ENCODE measurements at places on chromosomes 2 and 18.
A peak's percentile ranks its signal among the peaks of the same experiment; 100 is the strongest.

GRCh38 chr2:157107877-157108276, 149.6 kb upstream of the GALNT5 start:
- peak; percentile 71 for DNase-seq

DNA sequence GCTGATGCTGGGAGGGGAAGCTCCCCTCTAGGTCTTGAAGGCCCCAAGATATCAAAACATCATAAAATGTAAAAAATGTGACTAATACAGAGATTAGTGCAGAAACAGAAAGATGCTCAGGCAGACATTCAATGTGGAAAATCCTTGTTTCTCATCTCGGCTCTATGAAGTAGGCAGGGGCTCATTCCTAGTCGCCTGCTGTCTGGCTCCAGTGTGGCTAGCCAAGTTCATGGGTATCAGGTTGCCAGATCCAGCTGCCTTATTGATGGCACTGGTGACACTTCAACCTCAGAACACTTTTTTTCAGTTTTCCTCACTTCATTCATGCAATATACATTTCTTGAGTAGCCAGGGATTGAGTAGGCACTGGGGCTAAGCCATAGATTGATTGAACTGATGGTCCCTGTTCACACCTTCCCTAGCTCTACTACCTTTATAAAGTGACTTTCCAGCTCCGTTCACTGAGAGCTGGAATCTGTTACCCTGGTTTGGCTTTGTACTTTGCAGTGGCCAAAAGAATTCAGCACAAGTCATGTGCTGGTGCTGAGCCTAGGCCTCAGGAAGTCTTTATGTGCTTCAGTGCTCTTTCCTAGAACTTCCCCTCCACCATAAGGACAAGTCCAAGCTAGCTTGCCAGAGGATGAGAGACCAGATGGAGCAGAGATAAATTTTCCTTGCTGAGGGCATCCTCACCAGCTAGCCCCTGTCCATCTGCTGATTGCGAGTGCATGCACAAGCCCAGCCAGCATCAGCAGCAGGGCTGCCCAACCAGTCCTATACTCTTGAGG, 373.6 kb upstream of the ST6GAL2 start:
- DNase-seq: no peak

DNA sequence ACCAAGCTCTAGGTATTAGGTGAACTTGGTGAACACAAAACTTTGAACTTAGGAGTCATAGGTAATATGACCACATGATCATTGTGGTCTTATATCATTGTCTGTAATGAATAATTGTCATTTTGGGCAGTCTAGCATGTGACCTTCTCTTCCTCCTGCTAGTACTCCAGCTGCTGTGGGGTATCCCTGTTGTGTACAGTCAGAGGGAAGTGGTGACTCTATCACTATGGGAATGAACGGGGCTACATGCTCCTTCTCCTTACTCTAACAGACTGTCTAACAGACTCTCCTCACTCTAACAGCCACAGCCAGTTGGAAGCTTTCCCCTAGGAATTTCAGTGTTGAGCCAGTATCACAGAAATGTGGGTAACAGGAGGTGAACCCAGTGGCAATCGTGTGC, 68.2 kb upstream of the NEDD4L start:
- no peak for DNase-seq

DNA sequence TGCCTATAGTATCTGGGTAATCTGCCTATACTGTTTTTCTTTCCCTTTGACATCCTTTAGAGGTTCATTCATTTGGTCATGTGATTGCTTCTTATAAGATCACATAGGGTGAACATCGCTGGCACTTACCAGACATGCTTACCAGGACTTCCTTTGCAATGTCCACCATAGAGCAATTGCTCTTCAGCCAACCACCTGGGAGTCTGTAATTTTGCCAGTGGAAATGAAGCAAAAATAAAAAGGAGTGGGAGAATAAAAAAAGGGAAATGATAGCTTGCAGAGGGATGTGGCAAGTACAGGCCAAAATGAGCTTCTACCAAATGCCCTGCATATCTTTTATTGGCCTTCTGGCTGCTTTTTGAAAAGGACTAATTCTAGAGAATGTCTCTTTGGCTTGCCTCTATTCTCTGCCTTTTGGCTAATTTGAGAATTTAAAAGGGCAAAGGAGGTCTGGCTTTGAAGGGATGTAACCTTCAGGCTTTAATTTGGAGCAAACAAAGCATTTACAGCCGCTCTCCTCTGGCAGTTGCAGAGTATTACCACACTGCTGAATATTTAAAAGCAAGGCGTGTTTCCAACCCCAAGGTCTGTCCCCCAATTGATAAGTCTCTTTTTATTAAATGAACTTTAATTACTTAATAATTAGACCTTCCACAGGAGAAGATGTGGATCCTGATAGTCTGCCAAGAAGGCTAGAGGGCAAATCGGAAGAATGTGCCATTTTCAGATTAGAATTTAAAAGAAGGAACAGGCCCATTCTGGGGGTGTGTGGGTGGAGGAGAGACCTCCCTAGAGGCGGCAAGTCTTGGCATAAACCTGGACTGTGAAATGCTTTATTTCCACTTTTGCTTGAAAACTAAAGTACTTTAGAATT, 557.9 kb downstream of the DCC start:
- DNase-seq: no peak

DNA sequence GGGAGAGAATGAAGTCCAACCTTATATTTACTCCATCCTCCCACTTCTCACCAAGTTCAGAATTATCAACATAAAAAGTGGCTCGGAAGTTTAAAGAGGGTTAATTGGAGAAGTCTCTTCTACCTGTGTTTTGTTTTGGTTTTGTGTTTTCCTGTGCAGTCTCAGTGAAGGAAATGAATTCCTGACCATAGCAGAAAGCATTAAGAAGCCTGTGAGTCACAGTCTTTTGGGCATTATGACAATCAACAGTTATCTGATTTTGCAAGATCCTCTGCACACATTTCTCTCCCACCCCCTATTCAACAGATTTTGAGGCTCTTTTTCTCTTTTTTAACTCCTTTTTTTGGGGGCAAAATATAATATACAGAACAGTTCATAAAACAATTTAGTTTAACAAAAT, 8.6 kb upstream of the RPL37A start:
- peak; percentile 77 for DNase-seq

GRCh38 chr2:210157526-210157925, 13.7 kb downstream of the KANSL1L start:
- DNase-seq: no peak

DNA sequence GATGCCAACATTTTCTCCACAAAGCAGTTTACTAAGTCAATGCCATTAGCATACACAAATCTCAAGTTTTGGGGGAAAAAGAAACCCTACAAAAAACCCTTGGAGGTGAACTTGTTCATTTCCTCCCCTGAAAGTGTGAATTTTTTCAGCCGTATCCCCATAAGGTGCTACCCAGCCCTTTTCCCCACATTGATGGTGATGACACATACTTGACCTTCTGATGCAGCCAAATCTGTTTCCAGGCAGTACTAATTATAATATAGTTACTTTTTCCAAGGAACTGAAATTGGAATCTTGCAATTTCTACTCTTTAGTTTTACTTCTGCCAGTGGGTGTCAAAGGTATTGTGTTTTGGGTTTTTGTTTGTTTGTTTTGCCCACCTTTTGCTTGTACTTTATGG, 474.5 kb downstream of the TGIF1 start:
- DNase-seq: no peak

DNA sequence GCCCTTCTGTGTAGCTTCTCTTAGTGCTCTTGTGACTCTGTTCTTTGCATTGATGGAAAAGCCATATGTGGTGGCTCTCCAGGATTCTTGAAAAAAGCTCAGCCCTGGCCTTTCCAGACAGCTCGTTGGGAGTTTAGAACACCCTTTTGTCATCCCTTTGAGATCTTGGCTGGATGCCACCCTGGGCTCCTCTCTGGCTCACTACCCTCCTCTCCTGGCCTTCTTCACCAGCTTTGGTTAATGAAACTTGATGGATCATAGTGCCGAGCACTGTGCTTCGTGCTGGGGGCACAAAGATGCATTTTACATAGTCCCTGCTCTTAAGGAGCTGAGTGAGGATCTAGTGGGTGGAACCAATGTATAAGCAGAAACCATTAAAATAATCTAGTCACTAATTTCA, 15.6 kb upstream of the FHOD3 start:
- no peak for DNase-seq

- DNase-seq: no peak
Observed at GRCh38 chr18:28152754-28153153, 24.2 kb downstream of the CDH2 start.

GRCh38 chr2:33336036-33336625, 140.3 kb upstream of the RASGRP3 start:
- DNase-seq: no peak

GRCh38 chr2:168192839-168193616, 54.4 kb downstream of the STK39 start:
- peak; percentile 54 for DNase-seq

DNA sequence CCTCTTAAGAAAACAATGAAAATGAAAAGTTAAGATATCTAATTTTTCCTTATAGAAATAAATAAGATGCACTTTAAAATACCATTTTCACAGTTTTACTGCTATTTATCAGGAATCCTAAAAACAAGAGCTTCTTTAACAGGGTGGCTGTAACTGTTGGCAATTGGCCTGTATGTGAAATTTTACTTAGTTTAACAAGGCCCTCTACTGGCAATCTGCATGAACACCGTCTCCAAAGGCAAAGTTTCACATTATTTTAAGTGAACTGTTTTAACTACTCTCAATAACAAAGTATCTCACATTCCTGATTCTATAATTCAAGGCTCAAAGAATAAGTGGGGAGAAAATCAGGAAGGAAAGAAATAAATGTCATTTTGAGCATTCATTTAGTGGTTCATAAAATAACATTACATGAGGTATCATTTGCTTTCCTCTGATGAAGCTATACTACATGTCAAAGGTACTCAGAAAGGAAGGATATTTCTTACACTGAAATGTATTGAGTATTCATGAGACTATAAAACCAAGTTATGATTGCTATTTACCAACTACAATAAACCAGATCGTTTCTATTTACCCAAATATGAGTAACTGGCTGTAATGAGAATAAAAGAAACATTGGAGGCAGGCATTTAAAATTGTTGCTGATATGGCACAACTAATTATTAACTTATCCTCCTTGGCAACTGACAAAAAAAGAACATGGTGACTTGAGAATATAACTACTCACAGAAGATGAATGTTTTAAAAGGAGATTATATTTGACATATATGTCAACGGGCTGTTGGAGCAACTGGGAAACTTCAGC, 7.0 kb downstream of the NCKAP5 start:
- peak; percentile 70 for DNase-seq

GRCh38 chr2:119319593-119319992, 47.0 kb downstream of the C2orf76 start:
- no peak for DNase-seq

- no peak for DNase-seq
Observed at GRCh38 chr2:16716024-16716423, 50.4 kb upstream of the CYRIA start.

GRCh38 chr18:28768791-28769768, 592.1 kb upstream of the CDH2 start:
- no peak for DNase-seq

GRCh38 chr2:195456771-195457170, 200.3 kb upstream of the SLC39A10 start:
- DNase-seq: no peak

DNA sequence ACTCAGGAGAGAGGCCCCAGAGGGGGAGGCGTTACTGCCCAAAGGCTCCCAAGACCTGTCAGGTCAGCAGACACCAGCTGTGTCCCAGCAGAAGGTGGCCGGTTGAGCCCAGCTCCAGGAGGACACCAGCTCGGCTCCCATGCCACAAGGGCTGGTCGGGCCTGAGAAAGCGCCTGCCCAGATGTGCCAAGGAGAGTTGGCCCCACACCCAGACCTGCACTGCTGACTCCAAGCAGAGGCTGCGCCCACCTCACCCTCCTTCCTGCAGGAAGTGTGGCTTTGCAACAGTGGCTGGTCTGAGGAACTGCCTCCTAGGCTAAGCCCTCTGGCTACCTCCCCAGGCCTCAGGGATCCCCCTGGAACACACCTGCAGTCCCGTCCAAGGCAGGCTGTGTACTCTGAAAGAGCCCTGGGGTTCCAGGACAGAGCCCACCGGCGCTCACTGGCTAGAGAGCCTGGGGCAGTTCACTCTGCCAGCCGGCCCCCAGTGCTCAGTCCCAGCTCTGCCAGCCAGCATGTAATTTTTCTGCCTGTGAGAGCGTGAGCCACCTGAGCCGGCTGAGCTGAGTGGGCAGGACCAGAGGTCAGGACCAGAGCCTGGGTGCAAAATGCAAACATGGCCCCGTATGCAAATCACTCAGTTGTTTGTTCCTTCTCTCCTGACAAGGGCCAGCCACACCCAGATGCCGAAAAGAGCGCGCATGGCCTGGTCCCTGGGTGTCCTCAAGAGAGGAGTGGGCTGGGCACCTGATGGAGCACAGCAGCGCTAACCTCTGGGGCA, 36.9 kb upstream of the PTMA start:
- DNase-seq: no peak

DNA sequence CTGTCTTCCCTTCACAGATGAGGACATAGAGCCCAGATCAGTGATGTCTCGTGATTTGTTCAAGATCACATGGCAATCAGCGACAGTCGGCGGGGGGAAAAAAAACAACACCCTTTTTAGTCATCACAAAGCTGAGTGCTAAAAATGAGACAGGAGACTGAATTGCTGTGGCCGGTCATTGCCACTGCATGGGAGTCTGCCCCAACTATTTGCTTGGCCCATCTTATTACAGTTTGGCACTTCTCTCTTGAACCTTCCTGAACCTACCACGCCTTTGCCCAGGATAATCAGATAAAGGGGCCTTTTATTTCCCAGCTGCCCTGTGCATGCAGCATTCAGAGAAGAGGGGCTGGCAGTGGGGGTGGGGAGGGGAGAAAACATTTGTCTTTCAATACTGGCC, 42.7 kb downstream of the SETBP1 start:
- no peak for DNase-seq

GRCh38 chr2:169452080-169452479, 27.2 kb upstream of the BBS5 start:
- peak; percentile 39 for DNase-seq

- no peak for DNase-seq
Observed at GRCh38 chr2:214716811-214717560, 92.5 kb downstream of the BARD1 start.

DNA sequence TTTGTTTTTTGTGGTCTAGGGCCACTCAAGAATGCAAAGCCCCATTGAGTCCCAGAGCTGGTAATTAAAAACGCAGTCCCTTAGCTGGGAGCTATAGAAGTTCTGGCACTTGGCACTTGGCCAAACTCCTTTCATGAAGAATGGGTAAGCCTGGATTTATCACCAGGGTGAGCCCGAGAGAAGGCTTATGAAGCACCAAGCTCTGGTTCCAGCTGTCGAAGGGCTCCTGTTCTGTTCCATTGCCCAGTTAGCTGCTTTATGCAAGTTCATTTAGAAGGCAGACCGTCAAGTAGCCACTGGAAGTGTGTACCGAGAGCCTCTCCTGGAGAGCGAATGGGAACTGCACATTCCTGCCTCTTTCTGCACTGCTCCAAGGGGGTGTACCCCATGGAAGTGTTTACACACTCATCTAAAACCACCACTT, 14.2 kb downstream of the ECEL1 start:
- DNase-seq: peak; percentile 9

GRCh38 chr2:77007686-77008085, 514.5 kb downstream of the LRRTM4 start:
- no peak for DNase-seq

- DNase-seq: no peak
Observed at GRCh38 chr2:117635481-117635880, 179.0 kb upstream of the DDX18 start.

Measured in bronchial epithelial cell (primary cell).